A172 (cell line): ENCODE measurements at places on chromosomes 3 and 15. TPM values are rescaled to one million over a fixed set of nuclear protein-coding genes. Genes with fewer than 3 reads are reported as not detected.

GRCh38 chr15:98809273-98809672 is 160.9 kb downstream of the IGF1R start:
- DNase-seq: no peak

DNA sequence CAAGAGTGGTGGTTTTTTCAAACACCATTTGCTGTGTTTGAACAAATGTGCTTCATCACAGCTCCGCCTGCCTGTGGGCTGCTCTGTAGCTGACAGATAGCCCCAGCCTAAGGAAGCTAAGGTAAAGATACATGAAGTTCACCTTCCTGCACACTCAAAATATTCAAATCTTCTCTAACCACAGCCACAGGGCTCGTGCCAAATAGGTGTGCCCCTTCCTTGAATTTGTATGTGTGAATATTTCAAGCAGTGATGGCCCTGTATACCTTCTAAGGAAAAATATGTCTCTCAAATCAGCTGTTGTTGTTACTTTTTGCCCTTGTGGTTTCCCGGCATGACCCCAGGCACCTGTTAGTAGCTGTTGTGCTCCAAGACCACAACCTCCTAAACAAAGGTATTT is 92.8 kb downstream of the CCNL1 start:
- DNase-seq: no peak

The NTRK3 gene
- total RNA-seq: not detected in 2 replicates

The TUSC2 gene
- 30.6 and 34.3 TPM in 2 replicates for total RNA-seq

The SLC26A6 gene
- total RNA-seq: 16.9 and 17.5 TPM in 2 replicates

The CHRM5 gene
- total RNA-seq: 0.02 TPM in 1 of 2 replicates, not detected in the other

The CFAP44 gene
- 0.55 and 0.69 TPM in 2 replicates for total RNA-seq

The MKRN2OS gene
- not detected in 2 replicates for total RNA-seq

DNA sequence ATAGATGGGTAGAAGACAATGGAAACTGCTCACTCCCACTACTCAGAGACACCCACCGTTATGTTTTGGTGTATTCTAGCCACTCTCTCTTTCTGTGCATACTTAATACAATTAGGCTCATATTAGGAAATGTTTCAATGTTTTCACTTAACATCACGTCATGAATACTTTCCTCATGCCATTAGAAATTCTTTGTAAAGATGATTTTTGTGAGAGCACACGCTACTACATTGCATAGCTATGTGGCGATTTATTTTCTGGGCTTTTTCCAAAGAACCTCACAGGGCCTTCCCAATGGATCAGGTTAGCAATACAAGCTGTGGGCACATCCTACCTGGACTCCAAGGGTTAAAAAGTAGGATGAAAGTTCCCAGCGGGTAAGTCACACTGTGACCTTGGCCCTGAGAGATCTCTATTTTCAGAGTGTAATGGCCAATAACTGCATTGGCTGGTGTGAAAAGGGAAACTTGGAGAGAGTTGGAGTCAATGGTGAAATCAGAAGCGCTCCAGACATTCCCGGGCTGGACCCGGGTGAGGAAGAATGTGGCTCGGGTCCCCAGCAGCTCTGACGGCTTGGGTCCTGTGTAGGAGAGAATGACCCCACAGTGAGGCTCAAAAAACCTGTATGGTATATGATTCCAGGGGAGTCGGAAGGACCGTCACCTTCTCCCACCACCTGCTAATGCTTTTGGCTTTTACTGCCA is 25.8 kb upstream of the TGM5 start:
- DNase-seq: no peak

DNA sequence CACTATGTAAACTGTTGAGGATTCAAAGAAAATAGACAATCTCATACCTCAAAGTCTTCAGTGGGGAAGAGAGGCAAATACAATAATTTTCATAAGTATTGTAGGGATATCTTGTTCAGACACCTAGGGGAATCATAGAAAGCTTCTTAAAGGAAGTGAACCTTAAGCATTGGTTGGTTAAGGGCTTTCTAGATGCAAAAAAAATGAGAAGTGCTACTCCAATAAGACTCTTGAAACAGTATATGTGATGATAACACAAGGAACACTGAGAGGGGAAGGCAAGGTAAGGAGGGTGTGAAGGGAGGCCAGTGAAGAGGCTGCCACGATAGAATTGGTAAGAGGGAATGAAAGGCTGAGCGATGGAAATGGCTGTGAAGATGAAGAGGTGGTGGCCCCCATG is 104.1 kb downstream of the TPRG1 start:
- DNase-seq: no peak

The AHSG gene
- total RNA-seq: not detected in 2 replicates

The EIF4E3 gene
- total RNA-seq: 0.60 and 1.6 TPM in 2 replicates

The ADAMTS17 gene
- total RNA-seq: 0.16 TPM in 1 of 2 replicates, not detected in the other

- no peak for DNase-seq
Measured at GRCh38 chr3:185131602-185132256, 21.1 kb downstream of the C3orf70 start.

- DNase-seq: no peak
Measured at GRCh38 chr15:44289259-44289790, 806 bp downstream of the GOLM2 start.
